ENCODE measurements at places on chromosomes 3 and 15.

DNA sequence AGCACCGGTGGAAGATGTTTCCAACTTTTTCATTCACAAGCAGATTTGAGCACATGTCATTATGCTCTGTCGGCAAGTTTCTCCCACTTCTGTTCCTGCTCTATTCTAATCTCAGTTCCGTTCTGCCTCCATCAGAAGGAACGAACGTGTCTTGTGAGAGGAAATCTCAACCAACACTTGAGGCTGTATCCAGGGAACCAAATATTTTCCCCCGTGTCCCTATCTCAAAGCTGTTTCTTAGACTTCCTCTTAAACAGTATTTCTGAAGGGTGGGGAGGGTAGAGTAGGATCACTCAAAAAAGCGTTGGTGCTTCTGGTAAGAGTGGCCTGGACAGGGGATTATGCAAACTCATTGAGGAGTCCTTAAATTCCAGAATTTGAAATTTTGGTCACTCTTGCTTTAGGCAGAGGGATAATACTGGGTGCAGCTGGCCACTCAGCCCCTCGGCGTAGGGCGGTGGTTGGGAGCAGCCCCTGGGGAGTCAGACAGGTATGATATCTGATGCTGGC is 54.9 kb downstream of the FRMD4B start:
- DNase-seq = no peak

DNA sequence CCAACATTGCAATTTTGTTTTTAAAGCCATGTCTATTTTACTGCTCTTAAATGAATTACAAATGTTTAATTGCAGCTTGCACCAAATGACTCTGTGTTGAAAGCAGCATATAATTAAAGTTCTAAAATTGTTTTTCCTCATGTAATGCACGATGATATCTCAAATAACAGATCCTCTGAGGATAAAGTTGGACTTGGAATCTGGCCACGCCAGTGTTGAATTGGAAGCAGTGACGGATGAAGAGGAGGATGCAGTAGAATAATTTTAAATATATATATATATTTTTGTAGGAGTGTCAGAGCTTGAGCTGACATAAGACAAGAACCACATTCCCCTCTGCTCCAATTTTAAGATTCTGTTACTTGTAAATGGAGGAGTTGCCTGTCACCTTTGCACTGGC is 406.6 kb upstream of the DPPA4 start:
- no peak for DNase-seq

- DNase-seq = no peak
Observed at GRCh38 chr3:49500732-49501609, 30.9 kb downstream of the DAG1 start.

GRCh38 chr3:66561367-66561766 is 60.5 kb upstream of the LRIG1 start:
- DNase-seq = no peak

DNA sequence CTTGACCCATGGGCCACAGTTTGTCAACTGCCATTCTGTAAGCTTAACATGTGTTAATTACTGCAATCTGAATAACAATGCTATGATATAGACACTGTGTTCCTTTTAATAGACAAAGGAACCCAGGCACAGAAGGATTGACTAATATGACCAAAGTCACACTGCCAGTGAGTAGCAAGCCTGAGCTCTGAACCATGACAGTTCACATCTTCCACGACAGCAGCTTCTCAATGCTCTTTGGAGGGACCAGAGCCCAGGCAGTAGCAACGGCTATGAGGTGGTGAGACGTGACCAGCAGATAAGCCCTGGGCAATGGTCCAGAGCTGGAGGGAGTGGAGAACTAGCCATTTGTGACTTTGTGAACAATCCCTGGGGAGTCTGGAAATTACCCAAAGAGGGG is 19.4 kb downstream of the CA12 start:
- DNase-seq = no peak

DNA sequence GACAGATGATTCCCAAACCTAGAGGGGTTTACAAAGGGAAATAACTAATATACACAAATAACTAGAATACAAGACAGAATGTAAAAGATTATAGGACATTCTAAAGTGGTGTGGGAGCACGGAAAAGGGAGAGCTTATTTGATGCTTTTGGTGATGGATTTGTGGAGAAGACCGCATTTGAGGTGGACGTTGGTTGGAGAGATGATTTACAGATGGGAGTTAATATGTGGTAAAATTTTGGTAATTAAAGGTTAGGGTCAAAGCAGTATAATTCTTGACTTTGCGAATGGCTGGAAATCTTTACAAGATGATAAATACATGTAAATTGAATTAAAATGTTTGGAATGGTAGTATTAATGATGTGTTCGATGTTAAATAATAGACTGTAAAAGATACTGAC is 1.2 kb downstream of the KNL1 start:
- DNase-seq = no peak

DNA sequence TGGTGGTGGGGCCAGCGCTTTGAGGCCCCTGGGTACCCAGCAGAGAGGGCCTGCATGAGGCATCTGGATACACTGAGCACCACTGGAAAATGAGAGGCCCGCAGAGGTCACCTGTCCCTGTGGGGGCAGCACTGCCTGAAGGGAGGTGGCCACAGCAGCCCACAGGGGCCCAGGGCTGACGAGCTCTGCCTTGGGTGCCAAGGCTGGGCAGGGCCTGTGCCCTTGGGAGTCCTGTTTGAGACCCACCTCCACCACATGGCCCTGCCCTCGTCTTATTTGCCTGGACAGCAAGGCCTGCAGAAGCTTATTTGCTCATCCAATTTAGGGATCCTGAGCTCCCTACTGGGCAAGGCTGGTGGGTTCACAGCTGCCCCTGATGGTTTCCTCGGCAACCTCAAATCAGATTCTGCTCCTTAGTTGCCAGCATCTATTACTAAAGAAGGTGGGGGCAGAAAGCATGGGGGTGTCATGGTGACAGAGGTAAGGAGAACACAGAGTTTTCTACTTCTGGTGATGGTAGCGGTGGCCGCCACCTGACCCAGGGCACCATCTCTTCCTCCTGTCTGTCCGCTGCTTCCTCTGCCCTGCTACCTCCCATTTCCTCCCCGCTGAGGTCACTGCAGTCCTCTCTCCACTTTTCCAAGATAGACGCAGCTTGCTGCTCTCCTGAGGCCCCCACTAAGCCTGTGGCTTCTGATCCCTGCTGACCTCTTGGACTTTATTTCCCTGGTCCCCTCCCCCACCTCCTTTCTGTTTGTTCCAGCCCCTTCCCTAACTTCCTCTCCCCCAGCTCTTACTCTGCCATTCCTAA is 62.9 kb downstream of the HMCES start:
- no peak for DNase-seq

Measured in stimulated activated CD8-positive, alpha-beta memory T cell treated with anti-CD3 and anti-CD28 coated beads, Interleukin-7, amount 100 ng/mL, for 1 hour (primary cell).